ENCODE measurements at places on chromosomes 12 and 14.

GRCh38 chr14:75458305-75458704 is 30.5 kb downstream of the JDP2 start:
- DNase-seq, result no peak

- DNase-seq, result no peak
Measured at GRCh38 chr14:68795597-68796417, 2.9 kb upstream of the ZFP36L1 start.

DNA sequence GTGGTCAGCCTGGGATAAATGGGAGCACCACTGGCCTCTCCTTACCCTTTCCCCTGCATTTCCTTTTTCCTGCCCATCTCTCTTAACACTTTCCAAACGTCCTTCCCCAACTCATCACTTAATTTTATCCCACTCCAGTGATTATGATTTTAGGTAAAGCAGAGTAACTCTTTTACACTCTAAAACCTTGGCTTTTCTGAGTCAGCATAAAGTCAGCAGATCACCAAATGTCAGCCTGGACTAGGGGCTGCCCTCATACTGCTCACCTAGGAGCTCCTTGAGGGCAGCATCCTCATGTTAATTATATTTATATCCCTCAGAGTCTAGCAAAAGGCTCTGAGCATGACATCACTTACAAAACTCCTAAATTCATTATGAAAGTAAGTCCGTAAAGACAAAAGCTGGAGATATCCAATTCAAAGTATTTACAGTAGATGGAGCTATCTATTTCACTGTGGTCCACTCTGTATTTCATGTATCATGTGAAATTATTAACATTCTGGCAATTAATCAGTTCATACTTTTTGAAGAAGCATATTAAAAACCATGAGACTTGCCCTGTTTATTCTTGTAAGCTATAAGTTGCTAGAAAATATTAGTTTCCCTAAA is 17.0 kb upstream of the DICER1 start:
- DNase-seq, result no peak

- DNase-seq, result no peak
Measured at GRCh38 chr12:11875414-11875935, 195.3 kb upstream of the BCL2L14 start.

DNA sequence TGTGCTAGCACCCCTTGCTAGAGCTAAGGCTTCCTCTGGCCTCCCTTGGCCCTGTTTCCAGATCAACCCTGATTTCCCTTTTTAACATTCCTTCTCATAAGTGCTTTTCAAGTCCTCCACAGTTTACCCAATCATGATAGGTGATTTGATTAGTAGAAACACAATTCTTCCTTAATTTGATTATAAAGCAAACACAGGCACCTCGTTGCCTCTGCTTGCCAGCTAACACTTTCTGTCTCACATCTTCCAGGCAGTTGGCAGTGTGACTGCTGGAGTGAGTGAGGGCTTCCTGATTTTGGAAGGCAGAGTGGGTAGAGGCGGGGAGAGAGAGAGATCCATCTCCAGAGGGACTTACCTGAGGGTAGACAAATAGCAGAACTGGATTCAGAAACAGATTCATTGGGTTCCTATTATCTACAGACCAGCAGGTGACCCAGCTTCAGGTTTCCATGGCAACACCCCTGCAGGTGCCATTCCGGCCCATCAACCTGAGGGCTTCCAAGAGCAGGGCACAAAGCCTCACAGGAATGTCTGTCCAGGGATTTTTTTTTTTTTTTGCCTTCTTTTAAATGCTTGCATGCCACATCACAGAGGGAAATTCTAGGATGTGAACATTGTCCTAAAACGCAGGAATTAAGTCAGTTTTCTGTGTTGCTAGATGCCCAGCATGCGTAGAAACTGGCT is 77.7 kb downstream of the PLXNC1 start:
- no peak for DNase-seq

DNA sequence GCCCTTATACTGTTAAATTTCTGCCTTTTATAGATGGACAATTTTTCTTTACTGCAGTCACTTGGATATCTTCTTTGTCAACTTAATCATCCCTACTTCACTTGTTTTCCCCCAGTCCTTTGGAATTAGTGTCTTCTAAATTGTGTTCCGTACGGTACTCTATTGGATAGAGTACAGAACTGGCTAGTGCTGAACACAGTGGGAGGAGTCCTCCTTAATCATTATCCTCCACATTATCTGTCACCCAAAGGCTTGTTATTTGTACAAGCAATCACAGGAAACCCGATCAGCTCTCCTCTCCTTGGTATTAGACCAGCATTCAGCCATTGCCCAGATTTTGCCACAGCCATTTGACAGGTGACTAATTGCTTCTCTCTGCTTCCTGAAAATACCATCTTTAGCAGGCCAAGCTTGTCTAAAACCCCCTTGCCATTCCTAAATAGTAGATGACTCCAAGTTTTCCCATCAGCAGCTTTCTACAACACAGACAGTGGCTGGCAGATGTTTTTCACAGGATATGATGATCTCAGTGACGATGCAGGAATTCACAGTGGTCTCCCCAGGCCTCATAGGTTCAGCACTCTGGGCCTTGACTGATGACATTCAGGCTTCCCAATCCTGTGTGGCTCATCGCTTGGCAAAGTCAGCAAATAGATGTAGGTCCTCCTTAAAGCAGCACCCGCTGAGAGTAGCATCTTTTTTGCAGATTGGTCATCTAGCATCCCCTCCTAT is 216.0 kb upstream of the RGS6 start:
- no peak for DNase-seq

DNA sequence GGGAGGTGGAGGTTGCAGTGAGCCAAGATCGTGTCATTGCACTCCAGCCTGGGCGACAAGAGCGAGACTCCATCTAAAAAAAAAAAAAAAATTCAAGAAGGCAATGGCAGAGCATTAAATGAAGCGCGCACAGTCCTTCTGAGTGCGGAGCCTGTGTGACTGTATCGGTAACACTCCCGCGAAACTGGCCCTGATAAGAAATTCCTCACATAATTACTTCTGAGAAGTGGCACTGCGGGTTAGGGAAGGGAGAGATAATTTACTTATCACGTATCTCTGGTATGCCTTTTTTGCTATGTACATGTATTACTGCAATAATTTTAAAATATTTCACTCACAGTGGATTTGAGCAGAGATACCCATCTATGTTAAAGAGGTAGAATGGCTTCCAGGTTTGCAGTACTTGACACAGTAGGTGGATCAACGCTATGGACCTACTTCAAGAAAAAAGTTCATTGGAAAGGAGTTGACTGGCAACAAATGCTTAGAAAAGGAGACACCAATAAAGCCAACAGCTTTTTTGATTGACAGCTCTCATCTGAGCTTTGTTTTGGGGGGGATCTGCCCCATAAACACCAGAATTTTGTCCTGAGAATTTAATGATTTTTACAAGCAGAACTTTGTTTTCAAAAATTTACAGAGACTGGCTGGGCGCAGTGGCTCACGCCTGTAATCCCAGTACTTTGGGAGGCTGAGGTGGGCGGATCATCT is 29.2 kb upstream of the SPTLC2 start:
- DNase-seq, result no peak

- DNase-seq, result no peak
Measured at GRCh38 chr12:19402743-19403431, 36.4 kb upstream of the AEBP2 start.
